Stimulated activated CD4-positive, alpha-beta T cell treated with anti-CD3 and anti-CD28 coated beads, Interleukin-15, amount 100 ng/mL, for 1 hour (primary cell): ENCODE measurements at places on chromosomes 7 and 10.

GRCh38 chr7:55261386-55261770, 103.8 kb upstream of the LANCL2 start:
- no peak for DNase-seq

GRCh38 chr10:90964781-90965465, 44.0 kb upstream of the ANKRD1 start:
- no peak for DNase-seq

GRCh38 chr10:77289027-77289501, 348.5 kb downstream of the KCNMA1 start:
- no peak for DNase-seq

GRCh38 chr10:3874990-3875841, 90.2 kb upstream of the KLF6 start:
- DNase-seq = no peak

DNA sequence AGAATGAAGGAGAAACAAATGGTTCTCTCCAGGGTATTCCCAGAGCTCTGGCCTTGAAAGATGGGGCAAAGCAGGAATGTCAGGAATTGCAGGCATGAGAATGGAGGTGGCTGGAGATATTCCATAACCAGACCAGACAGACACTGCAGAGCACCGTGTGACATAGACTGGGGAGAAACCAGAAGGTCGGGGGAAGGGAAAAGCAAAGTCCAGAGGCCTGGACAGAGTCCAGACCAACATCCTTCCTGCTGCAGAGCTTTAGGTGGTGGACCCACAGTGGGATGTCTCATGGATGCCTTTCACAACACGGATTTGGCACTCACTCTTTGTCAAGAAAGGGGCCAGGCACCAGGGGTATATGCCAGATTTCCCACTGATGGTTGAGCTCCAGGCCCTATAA, 177.2 kb upstream of the INHBA start:
- DNase-seq = no peak

GRCh38 chr10:44333511-44333910, 51.4 kb downstream of the CXCL12 start:
- no peak for DNase-seq

- no peak for DNase-seq
Observed at GRCh38 chr7:138008588-138009349, 6.9 kb upstream of the CREB3L2 start.

DNA sequence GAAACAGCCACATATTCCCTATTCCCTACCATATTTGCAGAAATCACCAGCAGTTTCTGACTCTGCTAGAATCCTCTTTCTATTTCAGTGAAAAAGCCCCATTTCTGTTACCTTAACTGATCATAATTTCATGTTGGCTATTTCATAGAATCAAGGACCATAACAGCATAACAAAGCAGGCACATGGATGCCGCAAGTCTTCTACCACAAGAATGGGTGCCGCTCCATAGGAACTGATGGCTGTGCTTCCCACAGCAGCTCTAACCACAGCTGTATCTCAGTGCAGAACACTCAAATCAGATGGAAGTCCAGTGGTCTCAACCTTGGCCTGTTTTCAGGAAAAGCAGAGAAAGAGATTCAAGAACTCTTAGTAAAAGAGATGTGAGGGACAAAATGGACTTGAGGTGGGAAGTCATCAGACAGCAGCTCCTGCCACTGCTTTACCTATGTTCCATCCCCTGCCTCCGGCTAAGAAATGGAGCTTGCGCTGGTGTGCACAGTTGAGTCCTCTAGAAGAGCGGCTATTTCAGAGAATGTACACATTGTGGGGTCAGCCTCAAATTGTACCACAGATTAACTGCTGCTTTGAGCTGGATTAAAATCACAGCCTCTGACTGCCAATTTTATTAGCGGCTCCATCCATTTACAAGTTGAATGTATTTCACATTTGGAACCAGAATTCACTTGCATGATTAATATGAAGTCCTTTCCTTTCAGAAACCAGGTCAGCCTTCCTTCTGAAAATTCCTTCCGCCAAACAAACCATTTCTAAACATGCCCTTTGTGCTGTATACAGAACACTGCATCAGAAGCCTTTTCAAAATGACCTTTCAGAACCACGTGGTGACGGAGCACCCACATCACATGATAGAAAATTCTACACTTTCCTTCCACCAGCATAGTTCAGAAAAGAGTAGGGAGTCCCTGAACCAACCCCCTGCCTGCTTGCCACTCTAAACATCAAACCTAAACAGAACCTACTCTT, 7.7 kb downstream of the PTPRN2 start:
- no peak for DNase-seq

DNA sequence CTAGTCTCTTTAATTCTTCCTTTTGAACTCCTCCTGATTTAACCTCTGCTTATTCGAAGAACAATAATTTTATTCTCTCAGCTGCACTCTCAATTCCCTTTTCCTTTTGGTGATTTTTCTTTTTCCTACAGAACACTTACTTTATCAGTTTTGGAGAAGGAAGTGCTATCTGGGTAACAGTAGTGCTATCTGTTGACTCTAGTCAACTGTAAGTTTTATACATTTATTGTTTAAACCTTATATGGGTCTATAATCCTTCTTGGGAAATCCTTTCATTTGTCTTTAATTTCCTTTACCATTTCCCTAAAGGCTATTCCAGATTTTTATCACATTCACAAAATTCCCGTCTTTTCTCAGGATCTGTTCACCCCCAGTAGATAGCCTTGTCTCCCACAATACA, 64.2 kb downstream of the CFTR start:
- no peak for DNase-seq

DNA sequence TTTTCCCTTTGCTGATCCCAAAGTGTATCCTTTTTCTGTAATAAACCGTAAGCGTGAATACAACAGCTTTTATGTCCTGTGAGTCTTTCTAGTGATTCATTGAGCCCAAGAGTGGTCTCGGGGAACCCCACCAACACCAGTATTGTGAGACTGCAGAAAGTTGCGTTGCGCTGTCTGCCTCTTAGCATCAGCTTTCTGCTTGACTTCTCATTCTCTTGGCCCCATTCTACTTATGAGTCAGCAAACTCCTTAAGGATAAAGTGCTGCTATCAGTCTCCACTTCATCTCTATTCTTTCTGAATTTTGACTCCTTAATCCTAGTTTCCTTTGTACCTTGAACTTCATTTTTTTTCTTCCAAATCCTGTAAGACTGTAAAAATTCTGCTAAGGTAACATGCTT, 184.3 kb upstream of the MBL2 start:
- no peak for DNase-seq

- no peak for DNase-seq
Observed at GRCh38 chr7:151240536-151240935, 8.0 kb downstream of the SMARCD3 start.

DNA sequence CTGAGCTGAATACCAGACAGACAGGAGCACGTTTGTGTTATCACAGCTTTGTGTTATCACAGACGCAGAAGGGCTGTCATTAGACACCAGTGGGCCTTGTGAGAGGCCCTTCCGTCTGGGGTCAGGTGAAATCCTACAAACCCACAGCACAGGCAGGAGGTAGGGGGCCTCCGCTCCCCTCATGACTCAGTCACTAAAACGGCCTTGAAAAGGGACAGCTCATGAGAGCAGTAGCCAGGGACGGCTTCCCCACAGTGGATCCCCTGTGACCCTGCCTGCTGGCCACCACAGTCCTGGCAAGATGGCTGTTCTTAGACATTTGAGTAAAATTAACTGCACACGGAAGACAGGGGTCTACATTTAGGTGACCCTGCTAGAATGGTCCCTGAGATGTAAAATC, 215.8 kb upstream of the PPP2R2D start:
- DNase-seq = no peak

GRCh38 chr7:133948588-133948987, 178.6 kb upstream of the LRGUK start:
- no peak for DNase-seq

GRCh38 chr10:74898201-74898976, 72.0 kb downstream of the KAT6B start:
- DNase-seq = no peak

DNA sequence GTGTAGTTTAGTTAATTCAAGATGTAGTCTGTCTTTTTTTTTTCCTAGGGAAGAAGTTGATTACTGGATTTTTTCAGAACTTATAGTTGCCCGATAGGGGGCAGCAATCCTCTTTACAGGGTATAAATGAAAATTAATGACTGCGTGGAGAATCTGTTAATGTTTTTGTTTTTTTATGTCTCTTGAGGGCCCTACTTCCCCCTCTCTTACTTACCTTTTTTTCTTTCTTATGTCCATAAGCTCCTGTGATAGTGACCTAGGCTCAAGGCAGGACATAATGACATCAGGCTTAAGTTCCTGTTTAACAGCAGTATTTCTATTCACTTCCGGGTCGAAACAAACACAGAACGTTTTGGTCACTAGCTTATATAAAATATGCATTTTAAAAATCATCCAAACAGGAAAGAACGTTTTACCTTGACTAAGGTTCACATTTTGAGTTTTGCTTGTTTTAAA, 18.8 kb downstream of the CDC123 start:
- DNase-seq = no peak

DNA sequence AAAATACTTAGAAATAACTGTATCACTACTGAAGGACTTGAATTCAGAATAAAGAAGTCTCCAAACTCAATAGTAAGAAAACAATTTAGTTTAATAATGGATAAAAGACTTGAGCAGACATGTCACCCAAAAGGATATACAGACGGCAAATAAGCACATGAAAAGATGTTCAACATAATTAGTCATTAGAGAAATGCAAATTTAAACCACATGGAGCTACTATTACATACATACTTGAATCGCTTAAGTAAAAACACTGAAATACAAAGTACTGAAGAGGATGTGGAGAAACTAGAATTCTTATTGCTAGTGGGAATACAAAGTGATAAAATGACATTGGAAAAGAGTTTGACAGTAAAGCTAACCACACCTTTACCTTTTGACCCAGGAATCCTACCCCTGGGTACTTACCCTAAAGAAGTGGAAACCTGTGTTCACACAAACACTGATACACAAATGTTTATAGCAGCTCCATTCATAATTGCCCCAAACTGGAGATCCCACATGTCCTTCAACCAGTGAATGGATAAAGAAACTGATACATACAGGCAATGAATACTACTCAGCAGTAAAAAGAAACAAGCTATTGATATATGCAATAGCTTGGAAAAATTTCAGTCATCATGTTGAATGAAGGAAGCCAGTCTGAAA, 54.3 kb upstream of the NFKB2 start:
- DNase-seq = no peak

- no peak for DNase-seq
Observed at GRCh38 chr7:40879941-40880543, 745.2 kb downstream of the SUGCT start.

DNA sequence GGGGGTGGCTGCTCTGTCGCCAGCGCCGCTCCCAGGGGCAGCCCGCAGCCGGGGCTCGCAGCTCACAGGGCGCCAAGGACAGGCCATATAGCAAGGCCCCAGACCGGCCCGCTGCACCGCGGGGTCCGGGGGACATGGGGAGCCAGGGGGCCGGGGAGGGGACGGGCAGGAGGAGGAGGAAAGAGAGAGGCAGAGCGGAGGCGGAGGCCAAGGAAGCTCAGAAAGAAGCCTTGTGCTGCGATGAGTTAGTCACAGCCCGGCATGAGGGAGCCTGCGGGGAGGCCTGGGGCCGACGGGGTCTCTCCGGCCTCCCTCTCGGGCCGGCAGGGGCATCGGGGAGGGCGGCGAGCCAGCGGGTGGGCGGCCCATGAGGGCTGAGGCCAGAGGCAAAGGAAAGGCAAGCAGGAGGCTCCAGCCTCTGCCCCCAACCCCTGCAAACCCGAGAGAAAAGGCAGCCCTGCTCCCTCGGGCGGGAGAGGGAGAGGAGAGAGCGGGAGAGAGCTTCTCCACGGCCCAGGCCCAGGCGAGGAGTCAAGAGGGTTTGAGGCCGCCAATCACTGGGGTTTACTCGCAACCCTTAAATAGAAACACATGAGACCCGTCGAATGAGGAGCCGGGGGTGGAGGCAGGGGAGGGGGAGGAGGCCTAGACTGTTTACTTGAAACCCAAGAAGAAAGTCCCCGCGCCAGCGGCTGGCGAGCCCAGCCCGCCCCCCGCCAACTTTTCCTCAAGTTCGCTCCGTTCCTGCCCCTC, 167.9 kb downstream of the NEURL1 start:
- DNase-seq = no peak

- DNase-seq = no peak
Observed at GRCh38 chr7:78081888-78082287, 283.3 kb downstream of the PHTF2 start.

- DNase-seq = no peak
Observed at GRCh38 chr10:11489591-11489990, 121.9 kb downstream of the USP6NL start.

- DNase-seq = no peak
Observed at GRCh38 chr7:37216156-37216852, 232.4 kb downstream of the ELMO1 start.

- no peak for DNase-seq
Observed at GRCh38 chr10:7545261-7545660, 121.5 kb downstream of the ITIH5 start.

DNA sequence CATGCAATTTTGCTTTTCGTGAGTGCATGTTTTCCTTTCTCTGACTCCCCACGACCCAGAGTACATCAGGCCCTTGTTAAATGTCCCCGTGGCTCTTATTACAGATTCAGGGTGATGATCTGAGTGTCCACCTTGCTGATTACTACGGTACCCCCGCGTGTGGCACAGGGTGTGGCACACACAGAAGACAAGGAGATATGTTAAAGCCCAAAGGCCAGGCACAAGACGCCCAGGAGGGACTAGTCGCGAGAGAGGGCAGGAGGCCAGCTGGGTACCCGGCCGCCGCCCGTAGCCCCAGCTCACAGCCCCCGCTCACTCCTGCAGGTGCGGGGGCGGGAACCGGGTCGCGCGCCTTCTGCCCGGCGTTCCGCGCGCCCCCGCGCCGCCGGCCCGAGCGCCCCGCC, 281 bp upstream of the EXOC6 start:
- DNase-seq = no peak

GRCh38 chr10:78972160-78972946, 96.4 kb upstream of the ZMIZ1 start:
- no peak for DNase-seq

- no peak for DNase-seq
Observed at GRCh38 chr7:148204639-148205304, 385.8 kb upstream of the C7orf33 start.

- DNase-seq = no peak
Observed at GRCh38 chr7:80386686-80387085, 125.2 kb downstream of the GNAT3 start.

DNA sequence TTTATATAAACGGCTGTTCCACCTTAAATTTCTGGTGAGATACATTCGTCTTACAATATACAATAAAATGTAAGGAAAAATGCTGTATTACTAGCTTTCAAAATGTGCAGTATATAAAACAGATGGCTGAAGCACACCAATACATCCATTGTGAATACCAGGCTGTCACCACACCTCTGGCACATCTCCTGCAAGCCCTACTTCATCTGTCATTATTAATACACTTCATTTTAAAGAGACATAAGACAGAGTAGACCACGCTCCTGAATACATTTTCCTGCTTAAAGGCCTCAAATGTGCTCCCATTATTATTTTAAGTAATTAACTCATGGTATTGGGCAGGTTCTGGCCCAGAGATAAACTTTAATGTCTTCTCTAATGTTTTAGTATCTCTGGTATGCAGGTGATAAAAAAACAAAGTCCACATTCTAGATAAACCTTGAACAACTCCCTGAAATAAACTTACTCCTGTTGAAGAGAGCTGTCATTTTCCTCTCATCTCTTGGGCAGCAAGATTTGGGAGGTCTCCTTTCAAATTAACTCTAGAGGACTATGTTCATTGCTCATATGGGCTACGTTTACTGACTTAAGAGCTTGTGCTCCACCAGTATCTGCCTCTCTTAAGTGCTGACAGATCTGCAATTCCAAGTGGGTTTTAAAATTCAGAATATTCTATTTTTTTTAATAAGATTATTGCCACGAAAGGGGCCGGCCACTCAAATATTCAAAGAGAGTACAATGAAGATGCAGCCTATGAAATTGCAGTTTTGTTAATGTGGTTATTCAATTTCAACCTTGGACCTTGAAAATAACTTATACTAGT, 396.5 kb upstream of the SEMA3D start:
- DNase-seq = no peak
